ENCODE measurements at places on chromosomes 3 and 15.
A peak's percentile ranks its signal among the peaks of the same experiment; 100 is the strongest.

GRCh38 chr3:126125341-126125740, 41.4 kb upstream of the SLC41A3 start:
- no peak for DNase-seq

DNA sequence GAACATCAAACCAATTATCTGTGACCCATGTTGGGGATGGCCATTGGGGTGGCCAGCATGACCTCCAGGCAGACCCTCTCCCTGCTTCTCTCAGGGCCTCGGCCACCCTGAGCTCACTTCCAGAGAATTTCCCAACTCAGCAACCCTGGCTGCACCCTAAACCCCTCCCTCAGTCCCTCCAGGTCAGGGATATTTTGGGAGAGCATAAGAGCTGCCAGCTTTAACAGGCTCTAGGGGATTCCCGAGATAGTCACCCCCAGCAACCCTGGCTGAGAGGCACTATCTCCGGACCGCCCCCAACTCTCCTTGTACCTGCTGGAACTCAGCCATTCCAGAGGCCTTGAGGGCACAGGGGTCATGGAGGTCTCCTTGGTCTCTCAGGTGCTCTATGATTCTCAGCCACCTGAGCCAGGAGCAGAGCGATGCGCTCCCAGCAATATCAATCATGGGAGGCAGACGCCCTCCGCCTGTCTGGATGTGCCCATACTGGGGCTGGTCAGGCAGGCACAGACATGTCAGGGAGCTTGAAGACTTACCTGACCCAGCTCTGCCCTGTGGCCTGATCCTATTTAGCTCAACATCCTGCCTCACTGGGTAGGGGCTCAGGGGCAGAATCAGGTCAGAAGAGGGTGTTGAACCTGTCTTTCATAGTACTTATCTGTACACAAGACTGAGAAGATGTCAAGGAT, 34.9 kb upstream of the CILP start:
- no peak for DNase-seq

- no peak for DNase-seq
Measured at GRCh38 chr15:57395292-57395691, 19.0 kb downstream of the CGNL1 start.

DNA sequence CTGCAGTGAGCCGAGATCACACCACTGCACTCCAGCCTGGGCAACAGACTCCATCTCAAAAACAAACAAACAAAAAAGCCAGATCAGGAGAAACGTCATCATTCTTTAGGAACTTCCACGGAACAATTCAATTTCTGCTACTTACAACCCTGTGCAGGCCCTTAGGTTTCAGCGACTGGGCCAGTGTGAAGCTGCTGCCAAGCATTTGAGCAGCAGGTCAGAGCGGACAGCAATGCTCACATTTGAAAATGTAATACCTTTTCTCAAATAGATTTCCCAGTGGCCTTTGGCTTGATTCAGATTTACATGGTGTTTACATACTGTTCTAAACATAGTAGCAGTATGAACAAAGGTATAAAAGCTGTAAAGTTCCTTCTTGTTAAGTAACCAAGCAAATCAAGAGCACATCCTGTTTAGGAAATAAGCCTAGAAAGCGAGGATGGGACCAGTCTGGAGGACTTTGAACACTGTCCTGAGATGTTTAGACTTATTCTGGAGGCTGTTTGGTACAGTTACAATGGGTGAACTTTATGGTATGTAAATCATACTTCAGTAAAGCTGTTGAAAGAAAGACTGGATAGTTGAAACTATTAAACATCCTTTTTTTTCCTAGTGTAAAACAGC, 141.2 kb downstream of the HCN4 start:
- no peak for DNase-seq

GRCh38 chr3:188283347-188283746, 129.4 kb downstream of the LPP start:
- DNase-seq, result no peak

DNA sequence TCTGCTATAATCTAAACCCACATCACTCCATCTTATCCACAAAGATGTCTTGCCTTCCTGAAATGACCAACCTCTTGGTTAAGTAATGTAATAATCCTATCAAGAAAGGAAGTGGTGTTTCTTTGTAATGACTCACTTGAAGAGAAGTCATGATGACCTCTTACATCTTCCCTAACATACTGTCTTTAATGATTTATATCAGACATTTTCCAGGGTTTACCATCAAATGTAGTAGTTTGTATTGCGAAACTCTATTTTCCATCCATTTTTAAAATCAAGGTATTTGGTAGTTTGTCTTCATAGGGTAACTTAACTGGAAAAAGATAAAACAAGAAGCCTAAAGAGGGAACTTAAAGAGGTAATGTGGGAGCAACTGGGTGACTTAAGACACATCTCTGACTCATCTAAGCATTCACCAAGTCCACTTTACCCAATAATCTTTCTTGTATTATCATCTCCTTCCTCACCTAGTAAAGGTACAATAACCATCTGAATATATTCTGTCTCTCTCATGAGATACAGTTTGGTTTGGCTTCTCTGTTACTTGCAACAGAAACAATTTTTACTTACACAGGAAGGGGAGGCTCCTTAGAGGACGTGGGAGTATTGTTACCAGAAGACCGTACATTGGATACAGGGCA, 5.7 kb upstream of the MAPK6 start:
- DNase-seq, result no peak

DNA sequence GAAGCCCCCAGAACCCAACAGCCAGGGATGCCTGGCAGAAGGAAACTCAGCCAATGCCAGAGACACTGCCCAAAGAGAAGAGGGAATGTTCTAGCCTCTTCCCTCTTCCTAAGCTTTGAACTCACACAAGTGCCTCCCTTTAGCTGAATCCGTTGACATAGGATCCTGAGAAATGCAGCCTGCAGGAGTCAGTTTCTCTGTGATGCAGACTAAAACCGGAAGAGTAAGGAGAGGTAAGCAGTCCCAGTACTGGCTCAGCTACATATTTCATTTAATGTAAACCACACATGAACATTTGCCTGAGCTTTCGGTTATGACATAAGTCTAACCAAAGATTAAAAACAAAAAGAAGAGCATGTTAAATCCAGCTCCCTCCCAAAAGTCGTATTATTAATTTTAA, 768.7 kb downstream of the TBL1XR1 start:
- no peak for DNase-seq

DNA sequence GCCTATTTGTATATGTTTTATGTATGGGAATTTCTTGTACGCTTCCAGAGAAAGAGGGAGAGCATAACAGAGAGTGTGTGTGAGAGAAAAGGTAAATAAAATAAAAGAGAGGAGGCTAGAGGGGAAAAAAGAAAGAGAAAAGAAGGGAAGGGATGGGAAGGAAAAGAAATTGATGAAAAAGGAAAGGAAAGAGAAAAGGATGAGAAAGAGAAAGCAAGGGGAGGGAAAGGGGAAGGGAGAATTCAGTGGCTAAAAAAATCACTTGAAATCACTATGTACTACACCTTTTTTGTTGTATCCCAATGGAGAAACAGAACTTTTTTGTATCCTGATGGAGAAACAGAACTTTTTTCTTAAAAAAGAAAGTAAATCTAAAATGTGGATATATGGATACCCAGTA, 165.5 kb upstream of the MBNL1 start:
- DNase-seq, result no peak

DNA sequence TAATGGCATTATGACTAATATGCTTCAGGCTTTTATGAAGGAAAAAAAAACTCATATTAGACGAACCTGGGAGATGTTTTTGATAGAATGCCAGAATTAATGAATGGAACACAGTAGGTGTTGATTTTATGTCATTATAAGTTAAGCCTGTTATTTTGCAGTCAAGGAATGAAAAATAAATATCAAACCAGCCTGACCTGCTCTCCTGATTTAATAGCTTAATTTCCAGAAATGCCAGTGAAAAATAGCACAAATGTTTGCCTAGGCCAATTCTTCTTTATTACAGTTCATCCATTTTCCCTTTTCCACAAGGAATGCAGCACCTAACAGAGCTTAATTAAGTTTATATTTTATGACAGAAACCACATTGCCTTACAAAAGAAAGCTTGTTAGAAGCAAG, 292.0 kb downstream of the TBL1XR1 start:
- DNase-seq, result no peak

- DNase-seq, result peak; percentile 33
Measured at GRCh38 chr3:5787861-5788488, 600.5 kb downstream of the EDEM1 start.

DNA sequence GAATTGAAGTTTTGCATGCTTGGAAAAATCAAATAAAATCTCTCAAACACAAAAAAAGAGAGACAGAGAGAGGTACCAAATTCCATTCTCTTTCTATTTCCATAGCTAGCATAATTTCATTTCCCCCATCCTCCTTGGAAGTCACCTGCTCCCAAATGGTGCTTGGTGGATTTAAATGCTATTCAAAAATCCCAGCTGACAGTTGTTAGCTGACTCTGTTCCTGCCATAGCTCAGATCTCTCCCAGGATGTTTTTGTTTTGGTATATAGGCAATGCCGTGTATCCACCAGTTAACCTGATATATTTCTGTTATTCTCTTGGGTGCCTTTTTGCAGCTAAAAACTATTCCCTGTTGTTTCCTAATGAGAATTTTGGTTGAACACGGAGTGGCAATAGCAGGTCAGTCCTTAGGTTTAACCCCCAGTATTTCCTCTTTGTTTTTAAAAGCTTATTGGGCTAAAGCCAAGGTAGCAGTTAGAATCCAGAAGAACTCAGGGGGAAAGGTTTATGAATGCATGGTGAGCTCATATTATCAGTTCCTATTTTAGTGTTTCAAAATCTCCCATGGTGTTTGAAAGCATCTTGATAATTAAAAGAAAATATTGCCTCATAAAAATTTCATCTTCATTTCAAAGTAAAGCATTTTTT, 240.0 kb upstream of the GBE1 start:
- no peak for DNase-seq

- DNase-seq, result no peak
Measured at GRCh38 chr3:23664459-23664858, 141.3 kb upstream of the UBE2E1 start.

DNA sequence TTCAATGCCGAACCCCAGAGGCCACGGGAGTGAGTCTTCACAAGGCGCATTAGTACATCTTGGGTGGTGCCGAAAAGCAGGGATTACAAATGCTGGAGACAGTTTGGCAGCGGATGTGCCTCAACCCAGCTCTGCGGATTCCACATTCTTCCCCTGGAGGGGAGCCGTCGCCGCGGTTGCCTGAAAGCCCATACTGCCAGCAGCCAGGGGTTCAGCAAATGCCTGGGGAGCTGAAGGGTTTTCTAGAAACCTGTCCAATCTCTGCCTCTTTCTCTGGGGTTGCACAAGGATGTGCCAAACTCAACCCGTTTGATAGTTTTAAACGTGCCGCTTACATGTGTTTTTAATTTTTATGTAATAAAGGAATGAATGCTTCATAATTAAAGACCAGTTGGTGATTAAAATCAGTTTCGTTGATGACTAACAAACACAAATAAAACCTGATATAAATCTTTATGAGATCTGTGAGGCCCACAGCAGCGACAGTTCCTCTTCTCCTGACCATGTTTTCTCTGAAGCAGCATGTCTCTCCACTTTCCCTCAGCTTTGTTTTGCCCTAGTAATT, 74.6 kb upstream of the LEKR1 start:
- DNase-seq, result no peak

- DNase-seq, result no peak
Measured at GRCh38 chr3:133983576-133984560, 45.9 kb downstream of the SLCO2A1 start.

DNA sequence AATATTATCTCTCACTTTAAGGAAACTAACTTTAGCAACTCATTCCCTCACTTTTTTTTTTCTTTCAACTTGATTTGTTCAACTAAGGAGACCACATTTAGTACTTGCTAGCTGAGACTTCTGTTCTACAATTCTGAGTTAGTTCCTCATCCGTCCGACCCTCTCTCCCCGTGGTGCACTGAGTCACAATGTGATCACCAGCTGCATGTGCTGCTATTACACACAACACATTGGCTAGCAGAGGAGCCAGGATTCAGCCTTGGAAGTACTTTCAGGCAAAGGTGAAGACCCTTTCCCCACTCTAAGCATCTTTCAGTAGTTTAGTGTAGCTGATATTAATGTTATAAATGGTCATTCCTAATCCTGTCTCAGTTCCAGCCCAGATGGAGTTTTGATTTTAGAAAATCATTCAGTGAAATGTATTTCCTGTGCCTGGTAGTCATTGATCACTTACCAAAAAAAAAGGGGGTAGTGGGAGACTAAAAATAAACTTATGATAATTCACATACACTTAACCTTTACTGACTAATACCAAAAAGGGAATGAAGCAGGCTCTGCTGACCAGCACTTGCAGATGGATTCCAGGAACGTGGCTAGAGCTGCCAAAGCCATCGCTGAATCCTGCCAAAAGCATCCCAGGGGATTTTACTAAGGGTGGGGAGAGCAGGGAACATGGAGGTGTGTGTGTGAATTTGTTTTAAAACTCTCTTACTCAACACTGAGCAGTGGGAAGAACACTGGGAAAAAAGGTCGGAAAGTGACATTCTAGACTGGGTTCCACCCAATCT, 424.8 kb downstream of the LPP start:
- DNase-seq, result no peak

- no peak for DNase-seq
Measured at GRCh38 chr3:187292181-187292580, 644 bp upstream of the MASP1 start.

- DNase-seq, result no peak
Measured at GRCh38 chr15:31483986-31484951, 157.6 kb downstream of the KLF13 start.

- DNase-seq, result no peak
Measured at GRCh38 chr15:86630946-86631345, 551.3 kb downstream of the AGBL1 start.

GRCh38 chr3:194757647-194758061, 72.0 kb downstream of the FAM43A start:
- DNase-seq, result no peak

- no peak for DNase-seq
Measured at GRCh38 chr3:51397392-51397791, 6.3 kb downstream of the RBM15B start.

GRCh38 chr3:44862226-44862637, 520 bp downstream of the TMEM42 start:
- DNase-seq, result no peak

DNA sequence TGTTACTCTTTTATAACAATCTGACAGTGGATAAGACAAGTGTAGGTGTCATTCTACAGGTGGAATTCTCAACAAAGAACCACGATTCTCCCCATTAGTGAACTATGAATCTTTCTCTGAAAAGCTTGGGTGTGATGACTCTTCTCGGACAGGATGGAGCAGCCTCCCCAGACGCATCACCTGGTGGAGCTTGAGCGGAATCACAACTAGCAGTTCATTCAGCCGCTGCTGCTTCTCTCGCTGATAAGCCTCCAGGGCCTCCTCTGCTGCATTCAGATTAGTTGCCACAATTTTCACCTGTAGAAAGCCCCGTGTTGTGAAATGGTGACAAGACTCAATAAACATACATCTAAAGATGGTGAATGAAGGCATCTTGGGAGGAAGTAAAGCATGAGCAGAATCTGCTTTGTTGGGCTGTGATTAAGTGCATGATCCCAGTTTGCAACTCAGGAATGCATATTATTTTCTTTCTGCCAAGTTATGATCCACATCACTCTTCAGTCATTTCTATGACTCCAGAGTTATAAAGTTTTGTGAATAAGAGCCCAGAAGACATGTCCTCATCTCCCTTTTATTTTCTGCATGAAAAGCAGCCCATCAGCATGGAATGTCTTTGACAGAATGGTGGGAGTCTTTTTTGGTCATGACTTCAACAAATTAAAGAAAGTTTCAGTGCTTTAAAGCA, 93.6 kb downstream of the BOC start:
- no peak for DNase-seq
